IMR-90 (cell line): ENCODE measurements at places on chromosomes 13 and 19. TPM values are rescaled to one million over a fixed set of nuclear protein-coding genes. Genes with fewer than 3 reads are reported as not detected.

The LILRA2 gene
- total RNA-seq: not detected in 2 replicates

The CFAP97D2 gene
- not detected in 2 replicates for total RNA-seq

The PROZ gene
- total RNA-seq: not detected in 2 replicates

The BEST2 gene
- total RNA-seq: not detected in 2 replicates

GRCh38 chr13:44703371-44703770 is 127.2 kb upstream of the TSC22D1 start:
- H3K27ac ChIP-seq: no peak overlapping the region
- DNase-seq: peak; percentile 87
- no peaks in the 10 kb centered on the region for H3K36me3 ChIP-seq

The NLRP9 gene
- total RNA-seq: not detected in 2 replicates

- H3K4me3 ChIP-seq: no peak overlapping the region
- DNase-seq: no peak
- no peaks in the 10 kb centered on the region for H3K36me3 ChIP-seq
- no peaks in the 10 kb centered on the region for H3K4me1 ChIP-seq
- peaks cover 3% of the 10 kb centered on the region; the same call in 1 of the 2 replicates for H3K27me3 ChIP-seq
Observed at GRCh38 chr13:73365252-73365651, 306.4 kb downstream of the KLF5 start.

DNA sequence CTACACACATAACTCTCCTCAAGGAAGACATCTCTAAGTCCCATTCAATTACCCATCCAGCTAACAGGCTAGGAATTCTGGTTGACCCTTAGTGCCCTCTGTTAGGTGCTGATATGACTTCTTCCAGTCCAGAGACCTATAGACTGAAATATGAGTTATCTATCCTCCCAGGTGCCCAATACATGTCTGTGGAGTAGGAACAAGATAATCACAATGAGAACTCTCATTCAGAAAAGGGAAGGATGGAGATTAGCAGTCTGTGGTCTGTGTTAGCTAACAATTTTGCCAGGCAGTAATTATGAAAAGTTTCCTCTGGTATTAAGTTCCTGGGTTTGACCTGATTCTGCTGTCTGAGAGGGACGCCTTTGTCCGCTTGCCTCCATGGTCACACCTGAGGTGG is 44.2 kb upstream of the SLAIN1 start:
- no peaks in the 10 kb centered on the region for H3K36me3 ChIP-seq
- no peak overlapping the region for H3K27ac ChIP-seq
- DNase-seq: no peak
- no peaks in the 10 kb centered on the region for H3K27me3 ChIP-seq
- no peak overlapping the region for H3K4me3 ChIP-seq

The PTH2 gene
- not detected in 2 replicates for total RNA-seq

The SLAIN1 gene
- total RNA-seq: under 0.01 and 0.36 TPM in 2 replicates

GRCh38 chr19:32599736-32600157 is 18.8 kb downstream of the PDCD5 start:
- no peaks in the 10 kb centered on the region for H3K4me1 ChIP-seq
- no peak overlapping the region for H3K27ac ChIP-seq
- H3K4me3 ChIP-seq: no peak overlapping the region
- peak; percentile 69 for DNase-seq

DNA sequence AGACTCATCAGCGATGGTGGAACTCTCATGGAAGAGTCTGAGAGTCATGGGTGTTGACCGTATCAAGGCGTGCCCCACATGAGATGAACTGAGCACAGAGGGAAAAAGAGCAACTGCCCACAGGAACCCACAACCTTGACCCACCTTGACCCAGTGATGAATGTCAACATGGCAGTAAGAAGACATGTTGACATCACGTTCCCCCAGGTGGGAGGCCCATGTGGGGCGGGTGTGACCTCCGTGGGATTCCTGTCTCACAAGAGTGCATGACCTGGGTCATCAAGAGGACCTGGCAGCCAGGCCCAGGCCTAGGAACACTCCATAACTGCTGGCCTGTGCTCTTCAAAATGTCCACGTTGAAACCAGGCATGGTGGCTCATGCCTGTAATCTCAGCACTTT is 45.8 kb downstream of the EPS15L1 start:
- DNase-seq: no peak
- H3K27ac ChIP-seq: no peak overlapping the region
- no peak overlapping the region for H3K4me3 ChIP-seq
- no peaks in the 10 kb centered on the region for H3K4me1 ChIP-seq
- H3K36me3 ChIP-seq: peaks cover 56% of the 10 kb centered on the region
- no peaks in the 10 kb centered on the region for H3K27me3 ChIP-seq

GRCh38 chr13:69524459-69525150 is 583.0 kb upstream of the ATXN8OS start:
- H3K36me3 ChIP-seq: no peaks in the 10 kb centered on the region
- no peak overlapping the region for H3K27ac ChIP-seq
- no peaks in the 10 kb centered on the region for H3K4me1 ChIP-seq
- no peak overlapping the region for H3K4me3 ChIP-seq

The BRME1 gene
- total RNA-seq: 0.18 and 0.28 TPM in 2 replicates

The OR7D2 gene
- total RNA-seq: not detected in 2 replicates

The NDUFA7 gene
- 15.8 and 20.6 TPM in 2 replicates for total RNA-seq

DNA sequence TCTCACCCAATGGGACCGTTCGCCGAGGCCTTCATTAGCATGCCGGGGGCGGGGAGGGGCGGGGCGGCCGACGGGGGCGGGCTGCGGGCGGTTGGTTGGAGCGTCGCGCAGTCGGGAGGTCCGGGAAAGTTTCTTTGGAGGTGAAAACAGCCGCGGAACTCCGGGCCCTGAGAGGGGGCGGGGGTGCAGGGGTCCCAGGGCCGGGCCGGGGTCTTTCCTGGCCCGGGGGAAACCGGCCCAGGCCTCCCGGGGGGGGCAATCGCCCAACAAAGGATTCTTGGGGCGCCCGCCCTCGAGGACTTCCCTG is at the start of gene HMG20B:
HMG20B (plus strand) TSS at position 90 of the 307 bp plus-strand sequence. CDS start 366 bp downstream, outside the sequence.
- H3K4me1 ChIP-seq: no peaks in the 10 kb centered on the region
- no peak for DNase-seq
- H3K4me3 ChIP-seq: peak within 1 kb of the TSS; percentile 87
- H3K36me3 ChIP-seq: peaks cover 13% of the 10 kb centered on the region; the same call in 1 of the 2 replicates

GRCh38 chr19:55641426-55642152 is 787 bp downstream of the ZNF580 start:
- H3K4me3 ChIP-seq: peak overlapping the region; percentile 74
- peak; percentile 18 for DNase-seq
- H3K4me1 ChIP-seq: peaks cover 12% of the 10 kb centered on the region
- H3K36me3 ChIP-seq: peaks cover 16% of the 10 kb centered on the region

DNA sequence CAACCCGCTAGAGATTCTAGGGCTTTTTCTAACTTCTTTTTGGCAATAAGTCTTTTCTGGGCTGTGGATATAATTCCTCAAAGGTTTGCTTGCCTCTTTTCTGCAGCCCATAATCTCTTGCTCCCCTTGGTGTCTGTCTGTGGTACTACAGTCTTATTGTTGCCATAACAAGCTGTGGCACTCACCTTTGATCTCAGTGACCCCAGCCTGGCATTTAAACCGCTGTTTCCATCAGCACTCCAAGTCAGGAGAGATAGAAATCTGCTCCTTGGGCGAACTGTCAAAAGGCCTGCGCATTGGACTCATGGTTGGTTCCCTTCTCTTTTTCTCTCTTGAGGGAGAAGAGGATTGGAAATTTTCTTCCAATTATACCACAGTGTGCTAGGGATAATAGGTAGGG is 14.5 kb upstream of the MPHOSPH8 start:
- H3K4me1 ChIP-seq: no peaks in the 10 kb centered on the region
- no peaks in the 10 kb centered on the region for H3K36me3 ChIP-seq
- no peak overlapping the region for H3K27ac ChIP-seq
- DNase-seq: peak; percentile 37
- no peak overlapping the region for H3K4me3 ChIP-seq

- no peaks in the 10 kb centered on the region for H3K4me1 ChIP-seq
- H3K27ac ChIP-seq: no peak overlapping the region
- H3K4me3 ChIP-seq: no peak overlapping the region
- peak; percentile 41 for DNase-seq
Observed at GRCh38 chr13:99151516-99151915, 49.1 kb upstream of the UBAC2 start.

The GRK1 gene
- not detected in 2 replicates for total RNA-seq

The PSG4 gene
- 87.5 and 106 TPM in 2 replicates for total RNA-seq

DNA sequence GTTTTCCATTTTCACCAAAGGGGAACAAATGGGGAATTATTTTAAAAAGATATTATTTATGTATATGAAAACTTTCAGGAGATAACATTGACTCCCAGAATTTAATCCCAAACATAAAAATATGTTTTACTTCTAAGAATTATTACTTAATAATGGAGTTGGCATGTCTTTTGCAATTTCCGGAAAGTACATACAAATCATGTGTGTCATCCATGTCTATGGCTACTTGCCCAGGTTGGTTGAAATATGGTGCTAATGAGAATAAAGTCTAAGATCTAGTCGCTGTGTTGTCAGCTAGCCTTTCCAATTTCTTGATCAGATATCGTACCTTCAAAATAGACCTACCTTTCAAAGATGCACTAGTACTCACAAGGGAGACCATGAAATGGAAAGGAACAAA is 1003.2 kb upstream of the PCDH20 start:
- H3K27me3 ChIP-seq: no peaks in the 10 kb centered on the region
- H3K4me1 ChIP-seq: no peaks in the 10 kb centered on the region
- H3K4me3 ChIP-seq: no peak overlapping the region
- no peak overlapping the region for H3K27ac ChIP-seq

DNA sequence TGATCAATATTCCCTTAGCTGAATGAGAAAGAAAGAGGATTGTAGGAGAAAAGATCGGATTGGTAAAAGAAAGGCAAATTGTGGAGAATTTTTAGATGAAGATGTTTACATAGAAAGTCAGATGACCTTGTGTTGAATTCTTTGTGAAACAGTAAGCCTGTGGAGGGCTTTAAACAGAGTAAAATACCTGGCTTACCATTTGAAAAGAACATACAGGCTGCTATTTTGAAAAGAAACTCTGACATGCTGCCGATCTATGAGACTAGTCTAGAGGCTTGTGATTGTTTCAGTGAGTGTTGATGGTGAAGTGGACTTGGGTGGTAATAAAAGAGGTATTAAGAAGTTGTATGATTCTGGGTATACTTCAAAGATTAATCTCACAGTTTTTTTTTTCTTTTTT is 938.9 kb upstream of the PRR20A start:
- DNase-seq: no peak
- no peaks in the 10 kb centered on the region for H3K4me1 ChIP-seq
- H3K27me3 ChIP-seq: no peaks in the 10 kb centered on the region
- no peak overlapping the region for H3K27ac ChIP-seq

DNA sequence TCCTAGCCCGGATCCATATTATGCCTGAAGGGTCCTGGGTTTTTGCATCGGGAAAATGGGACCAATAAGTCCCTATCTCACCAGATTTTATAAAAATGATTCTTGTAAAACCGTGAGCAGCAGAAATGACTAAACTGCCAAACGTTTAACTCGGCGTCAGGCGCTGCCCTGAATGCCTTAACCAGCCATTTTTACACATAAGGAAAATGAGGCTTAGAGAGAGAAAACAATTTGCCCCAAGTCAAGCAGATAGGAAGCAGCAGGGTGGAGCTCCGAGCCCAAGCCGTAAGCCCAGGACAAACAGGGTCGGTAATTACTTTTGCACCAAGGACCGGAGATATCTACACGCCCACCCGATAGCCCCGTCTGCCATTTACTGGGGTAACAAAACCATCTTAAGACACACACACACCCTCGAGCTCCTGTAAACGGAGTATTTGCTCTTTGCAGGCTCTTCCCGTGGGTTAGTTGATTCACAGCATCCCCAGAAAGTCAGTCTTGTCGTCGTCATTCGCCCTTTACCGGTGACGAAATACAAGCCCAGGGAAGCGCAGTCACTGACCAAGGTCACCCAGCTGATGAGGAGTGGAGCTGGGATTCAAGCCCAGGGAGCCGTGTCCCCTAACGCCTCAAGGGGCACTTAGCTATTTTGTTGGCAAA is 16.0 kb upstream of the MRI1 start:
- H3K36me3 ChIP-seq: peaks cover 16% of the 10 kb centered on the region
- no peaks in the 10 kb centered on the region for H3K27me3 ChIP-seq
- peak overlapping the region; percentile 27 for H3K27ac ChIP-seq
- H3K4me1 ChIP-seq: no peaks in the 10 kb centered on the region
- DNase-seq: peak; percentile 74
- H3K4me3 ChIP-seq: peak overlapping the region; percentile 61

DNA sequence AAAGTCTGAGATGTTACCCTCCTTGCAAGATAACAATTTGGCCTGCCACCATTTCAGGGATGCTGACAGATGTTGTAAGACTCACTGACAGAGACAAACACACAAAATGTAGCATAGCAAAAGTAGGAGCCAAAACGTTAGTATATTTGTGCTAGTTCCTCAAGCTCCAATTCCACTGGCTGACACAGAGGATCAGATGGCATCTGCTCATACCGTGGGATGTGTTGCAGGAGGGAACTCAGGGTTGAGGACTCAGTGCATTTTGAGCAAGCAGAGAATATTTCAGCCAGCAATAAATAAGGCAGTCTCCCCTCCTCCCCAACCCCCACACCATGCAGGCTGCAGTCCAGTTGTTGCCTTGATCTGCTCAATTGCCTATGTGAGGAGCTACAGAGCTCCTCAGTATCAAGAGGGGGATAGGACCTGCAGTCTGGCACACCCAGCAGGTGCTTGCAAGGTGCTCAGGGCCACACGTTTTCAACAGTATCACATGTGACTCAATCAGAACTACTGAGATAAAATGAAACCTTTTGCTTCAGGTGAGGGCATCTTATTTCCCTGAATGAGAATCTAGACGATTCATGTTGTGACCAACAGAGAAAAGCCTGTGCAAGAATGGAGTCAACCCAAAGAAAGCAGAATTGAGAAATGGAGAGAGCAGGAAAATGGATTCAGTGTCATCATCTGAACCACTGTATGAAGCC is 23.6 kb upstream of the LRCH1 start:
- H3K36me3 ChIP-seq: no peaks in the 10 kb centered on the region
- no peak overlapping the region for H3K4me3 ChIP-seq
- no peak for DNase-seq
- no peaks in the 10 kb centered on the region for H3K4me1 ChIP-seq

The LILRB5 gene
- not detected in 2 replicates for total RNA-seq

DNA sequence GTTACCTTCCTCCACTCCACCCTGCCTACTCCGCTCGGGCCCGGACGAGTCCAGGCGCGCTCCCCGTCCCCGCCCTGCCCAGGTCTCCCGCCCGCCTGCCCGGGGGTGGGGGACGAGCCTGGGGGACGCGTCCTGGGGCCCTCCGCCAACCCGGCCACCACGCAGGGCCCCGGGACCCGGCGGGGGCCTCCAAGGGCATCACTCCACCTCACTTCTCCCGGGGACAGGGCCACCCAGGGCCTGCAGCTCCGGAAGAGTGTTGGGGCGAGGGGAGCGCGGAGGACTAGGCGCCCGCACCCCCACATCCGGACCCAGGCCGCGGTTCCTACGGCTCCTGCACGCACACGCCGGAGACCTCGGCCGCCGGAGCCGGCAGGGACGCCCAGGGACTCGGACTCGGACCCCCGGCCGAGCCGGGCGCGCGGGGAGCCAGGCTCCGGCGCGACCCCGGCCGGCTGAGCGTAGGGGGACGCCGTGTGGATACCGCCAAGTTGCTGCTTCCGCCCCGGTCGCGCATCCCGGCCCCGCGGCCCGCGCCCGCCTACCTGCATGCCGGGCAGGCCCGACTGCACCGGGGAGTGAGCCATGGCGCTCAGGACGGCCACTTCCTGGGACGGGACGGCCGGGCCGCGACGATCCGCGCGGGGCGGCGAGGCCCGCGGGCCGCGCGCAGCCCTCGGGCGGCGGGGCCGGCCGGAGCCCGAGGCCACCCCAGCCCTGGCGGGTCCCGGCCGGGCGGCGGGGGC is 534 bp downstream of the STK24 start:
- H3K27me3 ChIP-seq: no peaks in the 10 kb centered on the region
- DNase-seq: no peak
- H3K36me3 ChIP-seq: no peaks in the 10 kb centered on the region
- H3K4me1 ChIP-seq: peaks cover 9% of the 10 kb centered on the region
- peak overlapping the region; percentile 74 for H3K4me3 ChIP-seq

The KDM4B gene
- total RNA-seq: 5.0 TPM in 2 replicates

- H3K27me3 ChIP-seq: no peaks in the 10 kb centered on the region
- peak within 1 kb of the TSS; percentile 98 for H3K4me3 ChIP-seq
- peaks cover 29% of the 10 kb centered on the region for H3K36me3 ChIP-seq
- H3K4me1 ChIP-seq: peaks cover 25% of the 10 kb centered on the region
- DNase-seq: peak; percentile 69
Observed at GRCh38 chr19:12956446-12957388, at the start of gene GADD45GIP1. TSS of gene GADD45GIP1 (minus strand) at chr19:12957223. CDS start at chr19:12957212, 11 bp downstream.
